ENCODE measurements at places on chromosomes 13 and 19.

- DNase-seq = no peak
These were observed 583 bp downstream of the TECR start for GRCh38 chr19:14530005-14530348.

- no peak for DNase-seq
These were observed 52.7 kb downstream of the TSC22D1 start for GRCh38 chr13:44523146-44524015.

GRCh38 chr13:54775501-54776191, 1747.0 kb downstream of the OLFM4 start:
- DNase-seq = no peak

- no peak for DNase-seq
These were observed 37.8 kb upstream of the GRTP1 start for GRCh38 chr13:113401452-113402415.

- no peak for DNase-seq
These were observed 116.9 kb downstream of the KCTD12 start for GRCh38 chr13:76769271-76769791.

DNA sequence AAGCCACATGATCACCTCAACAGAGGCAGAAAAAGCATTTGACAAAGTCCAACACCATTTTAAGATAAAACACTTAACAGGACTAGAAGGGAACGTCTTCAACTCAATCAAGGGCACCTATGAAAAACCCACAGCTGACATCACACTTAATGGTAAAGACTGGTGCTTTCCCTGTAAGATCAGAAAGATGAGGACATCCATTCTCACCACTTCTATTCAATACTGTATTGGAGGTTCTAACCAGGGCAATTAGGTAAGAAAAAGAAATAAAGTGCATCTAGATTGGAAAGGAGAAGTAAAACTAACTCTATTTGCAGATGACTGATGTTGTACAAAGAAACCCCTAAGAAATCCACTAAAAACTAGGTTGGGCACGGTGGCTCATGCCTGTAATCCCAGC, 11.2 kb upstream of the AKAP8 start:
- no peak for DNase-seq

- no peak for DNase-seq
These were observed 462.0 kb upstream of the ZNF507 start for GRCh38 chr19:31883296-31883990.

GRCh38 chr13:99610702-99611289, 109.5 kb downstream of the TM9SF2 start:
- DNase-seq = no peak

- DNase-seq = no peak
These were observed 3.7 kb upstream of the CSNK1A1L start for GRCh38 chr13:37109051-37109678.

GRCh38 chr19:50837300-50837699, 3.9 kb upstream of the KLK15 start:
- DNase-seq = no peak

GRCh38 chr13:52004511-52005170, 6.6 kb downstream of the ATP7B start:
- no peak for DNase-seq

GRCh38 chr19:38047641-38048040, 140.6 kb downstream of the SIPA1L3 start:
- DNase-seq = no peak

GRCh38 chr19:32165141-32165540, 180.3 kb upstream of the ZNF507 start:
- DNase-seq = no peak

GRCh38 chr19:16579381-16579780, 7.2 kb upstream of the SLC35E1 start:
- no peak for DNase-seq

DNA sequence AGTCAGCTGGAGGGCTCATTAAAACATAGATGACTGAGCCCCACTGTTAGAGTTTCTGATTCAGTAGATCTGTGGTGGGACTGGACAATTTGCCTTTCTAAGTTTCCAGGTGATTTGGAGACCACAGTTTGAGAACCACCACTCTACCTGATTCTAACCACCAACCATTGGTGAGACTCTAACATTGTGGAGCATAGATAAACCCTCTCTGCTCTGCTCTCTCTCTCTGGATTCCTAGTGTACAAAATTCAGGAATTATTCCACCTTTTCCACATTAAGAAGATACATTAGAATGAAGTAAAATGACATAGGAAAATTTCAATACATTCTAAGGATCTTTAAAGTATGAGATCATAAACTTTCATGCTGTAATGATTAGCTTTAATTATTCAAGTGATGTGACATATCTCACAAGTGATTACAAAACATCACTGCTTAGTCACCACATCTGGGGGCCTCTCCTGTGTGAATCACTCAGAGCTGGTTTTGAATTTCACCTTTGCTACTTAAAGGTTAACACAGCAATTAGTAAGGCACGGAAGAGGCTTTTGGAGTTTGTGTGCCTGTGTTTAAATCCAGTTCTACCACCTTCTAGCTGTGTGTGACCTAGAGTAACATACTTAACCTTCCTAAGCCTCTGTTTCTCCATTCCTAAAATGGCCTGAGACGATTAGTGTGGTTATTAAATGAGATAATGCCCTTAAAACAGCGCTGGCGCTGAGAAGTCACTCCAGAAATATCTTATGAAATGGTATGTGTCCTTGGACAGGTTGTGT, 78.5 kb upstream of the NBEA start:
- DNase-seq = no peak
